Foreskin fibroblast (primary cell): ENCODE measurements at places on chromosomes 6 and 20.

- DNase-seq: no peak
These were observed 102.7 kb downstream of the PTPRK start for GRCh38 chr6:128417698-128418097.

GRCh38 chr20:41365777-41366545 lies 657 bp downstream of the EMILIN3 start:
- DNase-seq: no peak

GRCh38 chr6:132719736-132720448 lies 6.0 kb upstream of the VNN1 start:
- no peak for DNase-seq

DNA sequence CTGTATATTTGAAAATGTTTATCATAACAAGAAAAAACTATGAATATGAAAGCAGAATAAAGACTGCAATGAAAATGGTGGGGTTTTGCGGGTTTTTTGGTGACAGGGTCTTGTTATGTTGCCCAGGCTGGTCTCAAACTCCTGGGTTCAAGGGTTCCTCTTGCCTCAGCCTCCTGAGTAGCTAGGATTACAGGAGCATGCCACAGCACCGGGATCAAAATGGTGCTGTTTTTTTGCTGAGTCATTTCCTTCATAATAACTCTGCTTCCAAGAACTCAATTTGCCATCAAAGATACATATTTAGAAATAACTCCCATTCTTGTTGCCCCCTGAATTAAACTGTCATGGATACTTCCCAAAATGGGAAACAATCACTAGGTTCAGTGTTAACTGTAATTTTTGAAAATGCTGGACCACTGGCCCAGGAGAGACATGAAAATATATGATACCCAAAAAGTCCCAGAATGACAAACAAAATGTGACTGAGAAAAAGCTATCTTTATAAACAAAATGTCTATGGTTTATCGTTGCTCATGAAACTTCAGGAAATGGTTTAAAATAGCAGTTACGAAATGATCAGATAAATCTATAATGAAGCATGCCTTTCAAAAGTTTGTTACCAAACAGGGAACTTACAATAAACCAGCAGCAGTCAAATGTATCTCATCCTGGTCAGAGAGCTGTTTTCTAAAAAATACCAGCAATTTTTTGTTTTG lies 32.2 kb downstream of the ILRUN start:
- peak; percentile 58 for DNase-seq

DNA sequence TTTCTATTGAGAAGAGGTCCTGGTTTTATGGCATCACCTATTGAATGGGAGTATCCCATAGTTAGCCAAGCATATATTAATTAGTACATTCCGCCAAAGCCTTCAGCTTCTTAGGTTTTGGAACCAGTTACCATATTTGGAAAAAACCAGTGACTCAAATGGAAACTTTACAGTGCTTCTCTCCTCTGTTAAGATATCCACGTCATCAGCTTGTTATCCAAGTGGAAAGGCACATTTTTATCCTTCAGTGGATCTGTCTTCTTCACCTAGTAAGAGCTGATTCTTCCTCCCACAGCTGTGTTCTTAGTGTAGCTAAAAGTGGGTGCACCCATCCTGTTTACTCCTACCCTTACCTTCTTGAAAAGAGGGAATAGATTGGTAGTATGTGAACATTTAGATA lies 34.5 kb downstream of the TPD52L1 start:
- DNase-seq: no peak

DNA sequence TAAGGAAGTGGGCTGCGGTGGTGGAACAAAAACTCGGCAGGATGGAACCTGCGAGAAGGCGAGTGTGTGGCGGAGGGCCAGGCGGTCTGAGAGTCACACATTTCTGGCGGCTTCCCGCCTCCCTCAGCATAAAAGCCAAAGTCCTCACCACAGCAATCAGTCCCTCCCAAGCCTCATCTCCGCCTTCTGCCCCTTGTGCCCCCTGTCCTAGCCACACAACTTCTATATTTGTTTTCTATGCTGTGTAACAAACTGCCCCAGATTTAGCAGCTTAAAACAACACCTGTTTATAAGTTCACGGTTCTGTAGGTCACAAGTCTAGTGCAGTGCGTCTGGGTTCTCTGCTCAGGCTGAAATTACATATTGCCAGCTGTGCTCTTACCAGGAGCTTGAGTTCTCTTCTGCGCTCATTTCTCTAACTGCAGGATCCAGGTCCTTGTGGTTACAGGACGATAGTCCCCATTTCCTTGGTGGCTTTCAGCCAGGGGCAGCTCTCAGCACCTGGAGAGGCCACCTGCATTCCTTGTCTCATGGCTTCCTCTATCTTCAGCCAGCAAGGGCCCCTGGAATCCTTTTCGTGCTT lies 11.7 kb upstream of the SPO11 start:
- no peak for DNase-seq

DNA sequence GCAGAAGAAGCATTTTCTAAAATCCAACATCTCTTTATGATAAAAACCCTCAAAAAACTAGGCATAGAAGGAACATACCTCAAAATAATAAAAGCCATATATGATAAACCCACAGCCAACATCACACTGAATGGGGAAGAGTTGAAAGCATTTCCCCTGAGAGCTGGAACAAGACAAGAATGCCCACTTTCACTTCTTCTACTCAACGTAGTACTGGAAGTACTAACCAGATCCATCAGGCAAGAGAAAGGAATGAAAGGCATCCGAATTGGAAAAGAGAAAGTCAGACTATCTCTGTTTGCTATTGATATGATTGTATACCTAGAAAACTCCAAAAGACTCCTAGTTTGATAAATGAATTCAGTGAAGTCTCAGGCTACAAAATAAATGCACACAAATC lies 7.9 kb upstream of the CDK19 start:
- peak; percentile 14 for DNase-seq

- no peak for DNase-seq
These were observed 60.1 kb upstream of the AKIRIN2 start for GRCh38 chr6:87762116-87762515.

DNA sequence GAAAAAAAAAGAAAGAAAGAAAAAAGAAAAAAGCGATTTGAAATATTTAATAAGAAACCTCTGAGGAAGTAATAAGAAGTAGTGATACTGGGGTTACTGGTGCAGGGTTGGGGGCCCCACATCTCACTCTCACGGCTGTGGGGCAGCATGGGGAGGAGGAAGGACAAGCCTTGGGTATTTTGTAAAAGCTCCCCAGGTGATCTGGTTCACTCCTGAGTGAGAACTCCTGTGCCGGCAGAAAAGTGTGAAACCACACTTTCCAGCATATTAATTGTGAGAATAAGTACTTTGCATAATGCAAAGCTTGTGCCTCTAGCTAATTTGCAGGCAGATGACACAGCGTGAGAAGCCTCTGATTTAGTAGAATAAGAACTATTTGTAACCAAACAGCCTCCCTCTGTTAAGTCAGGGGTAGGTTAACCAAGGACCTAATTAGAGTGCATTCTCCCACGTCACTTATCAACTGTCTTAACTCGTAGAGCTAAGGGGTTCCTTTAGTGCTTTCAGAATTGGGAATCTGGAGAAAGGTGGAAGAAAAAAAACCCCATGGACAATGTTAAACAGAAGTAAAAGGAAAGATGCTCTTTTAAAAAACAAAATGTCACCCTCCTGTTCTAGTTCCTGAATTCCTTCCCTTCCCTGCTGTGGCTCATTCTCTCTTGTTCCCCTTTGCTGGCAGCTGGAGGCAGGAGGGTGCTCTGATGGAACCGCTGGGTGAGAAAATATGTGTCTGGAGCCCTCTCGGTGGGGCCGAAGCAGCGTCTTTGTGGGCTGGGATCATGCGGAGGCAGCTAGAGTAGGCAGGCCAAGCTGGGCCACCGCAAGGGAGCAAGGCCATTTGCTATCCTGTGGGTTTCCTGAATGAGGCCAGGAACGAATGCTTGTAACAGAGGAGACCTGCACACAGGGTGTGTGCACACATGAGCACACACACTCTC lies 108.7 kb downstream of the FYN start:
- no peak for DNase-seq

GRCh38 chr6:150176659-150177058 lies 33.8 kb downstream of the PPP1R14C start:
- no peak for DNase-seq

- peak; percentile 37 for DNase-seq
These were observed 171.5 kb downstream of the PHF3 start for GRCh38 chr6:63807056-63807455.

- peak; percentile 96 for DNase-seq
These were observed 214.4 kb upstream of the PRND start for GRCh38 chr20:4507288-4507719.

- no peak for DNase-seq
These were observed 7.9 kb downstream of the TAAR1 start for GRCh38 chr6:132651062-132651461.
